ENCODE measurements at places on chromosomes 6 and 20. TPM values are rescaled to one million over a fixed set of nuclear protein-coding genes. Genes with fewer than 3 reads are reported as not detected.

DNA sequence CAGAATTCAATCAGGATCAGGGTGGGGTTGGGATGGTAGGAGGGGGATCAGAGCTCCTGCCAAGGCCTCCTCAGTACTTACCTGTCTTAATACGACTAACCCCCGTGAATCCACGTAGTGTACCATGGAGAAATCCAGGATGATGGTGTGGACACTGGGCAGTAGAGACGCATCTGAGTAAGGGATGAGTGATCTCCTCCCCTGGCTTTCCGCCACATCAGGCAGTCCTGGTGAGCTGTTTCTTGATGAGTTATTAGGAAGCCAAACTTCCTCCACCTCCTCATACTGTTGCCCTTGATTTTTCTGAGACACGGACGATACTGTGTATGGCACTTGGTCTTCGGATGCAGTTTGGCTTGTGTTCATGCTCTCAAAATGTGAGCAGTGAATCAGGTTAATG is 34.2 kb upstream of the SRPK1 start:
- DNase-seq = no peak

DNA sequence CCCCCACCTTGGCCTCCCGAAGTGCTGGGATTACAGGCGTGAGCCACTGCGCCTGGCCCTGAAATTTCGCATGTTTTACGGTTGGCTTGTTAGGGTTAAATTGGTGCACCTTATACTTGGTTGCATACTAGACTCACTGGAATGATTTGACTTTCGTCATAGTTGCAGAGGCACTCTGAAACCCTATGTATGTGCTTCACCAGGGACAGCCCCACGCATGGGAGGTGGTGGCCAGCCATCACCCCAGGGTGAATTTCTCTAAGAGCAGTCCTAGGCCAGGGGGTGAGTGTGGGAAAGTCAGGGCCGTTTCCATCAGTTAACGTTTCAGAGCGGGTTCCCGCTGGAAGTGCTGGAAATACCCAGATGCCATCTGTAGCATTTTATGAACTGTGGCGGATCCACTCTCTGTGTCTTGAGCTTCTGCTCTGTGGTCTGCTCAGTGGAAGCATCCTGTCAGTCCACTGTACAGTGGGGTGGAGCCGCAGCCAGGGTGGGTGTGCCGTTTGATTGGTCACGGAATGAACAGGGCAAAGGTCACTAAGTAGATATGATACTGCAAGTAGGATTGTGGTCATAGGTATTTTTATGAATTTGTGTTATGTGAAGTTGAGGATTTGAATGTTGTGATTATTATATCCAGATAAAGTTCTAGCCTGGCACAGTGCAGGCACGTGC is 13.2 kb downstream of the DNAJC5 start:
- DNase-seq = no peak

DNA sequence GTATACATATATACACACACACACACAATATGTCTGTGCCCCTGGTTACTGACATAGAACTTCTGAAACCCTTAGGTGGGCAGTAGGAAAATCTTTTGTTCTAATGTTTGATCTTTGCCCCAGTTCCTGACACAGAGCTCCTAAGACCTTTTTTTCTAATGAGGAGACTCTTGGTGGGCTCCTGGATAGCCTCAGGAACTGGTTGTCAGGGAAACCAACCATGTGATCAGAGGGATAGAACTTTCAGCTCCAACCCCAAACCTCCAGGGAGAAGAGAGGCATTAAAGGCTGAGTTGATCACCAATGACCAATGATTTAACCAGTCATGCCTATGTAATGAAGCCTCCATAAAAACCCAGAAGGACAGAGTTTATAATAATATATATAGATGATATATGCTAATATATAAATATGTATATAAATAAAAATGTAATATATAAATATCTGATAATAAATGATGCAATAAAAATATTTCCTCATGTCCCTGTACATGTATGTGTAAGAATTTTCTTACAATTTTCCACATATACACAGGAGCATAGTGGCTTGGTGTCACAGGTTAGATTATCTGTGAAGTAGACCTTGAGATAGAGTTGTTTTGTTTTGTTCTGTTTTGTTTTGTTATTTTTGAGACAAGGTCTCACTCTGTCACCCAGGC is 93.3 kb downstream of the GPX5 start:
- no peak for DNase-seq

Gene EDN1
- total RNA-seq = 0.22 TPM

GRCh38 chr6:158758451-158758860 is 60.7 kb downstream of the EZR start:
- no peak for DNase-seq

GRCh38 chr6:87674290-87674689 is 27.7 kb downstream of the AKIRIN2 start:
- no peak for DNase-seq

GRCh38 chr6:134584847-134585516 is 267.1 kb upstream of the SGK1 start:
- no peak for DNase-seq

GRCh38 chr6:133447924-133448323 is 206.8 kb downstream of the EYA4 start:
- no peak for DNase-seq

DNA sequence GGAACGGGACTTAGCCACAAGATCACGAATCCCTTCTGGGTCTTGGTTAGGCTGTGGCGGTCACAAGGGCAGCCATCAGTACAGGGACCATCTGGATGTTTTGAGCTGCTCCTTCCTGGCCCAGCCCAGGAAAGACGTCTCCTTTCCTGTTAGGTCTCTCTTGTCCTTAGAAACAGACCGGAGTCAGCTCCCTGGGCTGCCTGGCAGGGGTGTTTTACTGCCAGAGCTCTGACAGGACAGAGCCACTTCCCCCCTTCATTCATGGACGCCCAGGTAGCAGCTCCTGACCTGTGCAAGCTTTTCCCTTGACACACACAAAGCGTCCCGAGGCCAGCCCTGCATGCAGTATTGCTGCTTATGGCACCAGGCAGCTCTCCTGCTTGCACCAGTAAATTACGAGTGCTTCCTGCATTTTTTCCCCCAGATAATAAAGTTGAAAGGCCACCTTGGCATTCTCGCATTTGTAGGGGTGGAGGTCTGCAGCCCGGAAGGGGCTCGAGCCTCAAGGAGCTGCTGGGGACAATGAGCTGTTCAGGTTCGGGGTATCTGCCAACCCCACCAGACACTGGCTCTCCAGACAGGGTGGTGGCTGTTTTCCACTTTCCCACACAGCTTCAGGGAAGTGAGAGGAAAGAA is 87.4 kb downstream of the NOL4L start:
- DNase-seq = no peak

Gene ULBP2
- 10.2 TPM for total RNA-seq

- no peak for DNase-seq
Measured at GRCh38 chr20:11140359-11140758, 466.6 kb upstream of the JAG1 start.

Gene APCDD1L
- not detected for total RNA-seq

GRCh38 chr6:121873595-121873994 is 438.1 kb downstream of the GJA1 start:
- DNase-seq = no peak

Gene SAMHD1
- total RNA-seq = 21.4 TPM

DNA sequence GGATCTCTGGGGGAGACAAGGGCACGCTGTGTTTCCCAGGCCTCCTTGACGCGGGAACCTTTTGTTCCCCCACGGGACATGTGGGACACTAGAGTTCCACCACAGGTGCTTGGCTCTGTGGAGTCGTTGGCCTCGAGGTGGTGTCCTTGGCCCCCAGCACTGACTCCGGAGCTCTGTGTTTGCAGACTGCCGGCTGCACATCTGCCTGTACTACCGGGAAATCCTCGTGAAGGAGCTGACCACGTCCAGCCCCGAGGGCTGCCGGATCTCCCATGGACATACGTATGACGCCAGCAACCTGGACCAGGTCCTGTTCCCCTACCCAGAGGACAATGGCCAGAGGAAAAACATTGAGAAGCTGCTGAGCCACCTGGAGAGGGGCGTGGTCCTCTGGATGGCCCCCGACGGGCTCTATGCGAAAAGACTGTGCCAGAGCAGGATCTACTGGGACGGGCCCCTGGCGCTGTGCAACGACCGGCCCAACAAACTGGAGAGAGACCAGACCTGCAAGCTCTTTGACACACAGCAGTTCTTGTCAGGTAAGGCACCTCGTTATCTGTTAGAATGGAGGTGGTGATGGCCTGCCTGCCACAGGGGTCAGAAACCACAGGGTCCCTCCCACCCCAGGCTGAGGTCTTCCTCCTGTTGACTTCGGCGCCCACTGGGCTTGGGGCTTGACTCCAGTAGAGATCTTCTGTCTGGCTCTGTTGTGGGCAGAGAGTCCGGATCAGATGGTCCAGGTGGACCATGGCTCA is 9.9 kb downstream of the IRF4 start:
- no peak for DNase-seq

DNA sequence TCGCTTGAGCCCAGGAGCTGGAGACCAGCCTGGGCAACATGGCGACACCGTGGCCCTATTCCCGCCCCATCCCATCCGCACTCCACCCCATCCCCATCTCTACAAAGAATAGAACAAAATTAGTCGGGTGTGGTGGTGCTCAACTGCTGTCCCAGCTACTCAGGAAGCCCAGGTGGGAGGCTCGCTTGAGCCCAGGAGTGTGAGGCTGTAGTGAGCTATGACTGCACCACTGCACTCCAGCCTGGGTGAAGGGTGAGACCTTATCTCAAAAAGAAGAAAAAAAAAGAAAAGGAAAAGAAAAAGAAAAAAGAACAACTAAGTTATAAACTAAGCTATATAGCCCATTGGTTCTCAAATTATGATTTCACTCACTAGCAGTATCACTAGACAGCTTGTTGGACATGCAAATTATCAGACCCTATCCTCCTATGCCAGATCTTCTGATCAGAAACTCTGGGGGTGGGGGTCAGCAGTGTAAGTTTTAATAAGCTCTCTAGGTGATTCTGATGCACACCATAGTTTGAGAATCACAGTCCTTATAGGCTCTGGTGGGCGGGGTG is 491 bp upstream of the ITCH start:
- DNase-seq = no peak

DNA sequence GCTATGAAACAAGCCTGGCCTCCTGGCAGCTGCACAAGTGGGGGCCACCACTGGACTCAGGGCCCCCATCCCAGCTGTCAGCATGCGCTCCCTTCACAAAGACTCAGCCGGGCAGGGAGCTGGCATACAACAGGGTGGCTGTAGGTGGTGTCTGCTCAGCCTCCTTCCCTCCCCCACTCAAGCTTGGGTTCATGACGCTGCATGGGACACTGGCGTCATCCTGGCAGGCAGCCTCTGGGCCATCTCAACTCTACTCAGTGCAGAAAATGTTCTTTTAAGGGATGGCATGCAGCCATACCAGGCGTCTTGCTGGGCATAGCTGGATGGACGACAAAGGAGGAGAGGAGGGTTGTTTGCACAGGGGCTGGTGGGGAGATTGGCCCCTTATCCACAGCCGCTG is 30.5 kb downstream of the SAYSD1 start:
- no peak for DNase-seq

Gene TMEM217
- total RNA-seq = 0.98 TPM

- no peak for DNase-seq
Measured at GRCh38 chr6:40556881-40557280, 30.3 kb downstream of the LRFN2 start.

DNA sequence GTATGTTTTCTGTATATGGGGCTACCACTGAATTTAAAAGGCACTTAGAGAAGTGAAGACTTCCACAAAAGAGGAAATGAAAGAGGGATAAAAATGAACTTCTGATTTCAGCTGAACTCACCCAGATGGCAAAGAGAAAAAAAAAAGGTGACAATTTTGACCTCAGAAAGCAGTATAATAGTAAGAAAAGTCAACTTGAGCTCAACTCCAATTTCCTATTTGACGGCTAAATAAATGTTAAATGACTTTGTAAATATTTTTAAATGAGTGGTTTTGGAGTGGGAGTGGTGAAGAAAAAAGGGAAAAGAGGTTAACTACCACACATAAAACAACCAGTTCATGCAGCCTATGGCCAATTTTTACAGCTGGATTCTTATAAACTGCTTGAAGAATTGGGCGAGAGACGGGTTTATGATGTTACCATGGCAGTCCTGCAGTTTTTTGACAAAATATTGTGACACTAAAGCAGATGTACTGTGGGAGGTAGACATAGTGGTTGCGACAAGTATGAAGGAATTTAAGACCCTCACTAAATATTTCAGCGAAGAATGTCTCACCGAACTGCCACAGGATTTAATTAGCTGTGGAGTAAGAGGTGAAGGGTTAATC is 49.8 kb upstream of the ADTRP start:
- no peak for DNase-seq

Gene EPPIN
- total RNA-seq = not detected

- DNase-seq = peak; percentile 12
Measured at GRCh38 chr6:135145063-135145800, 35.9 kb upstream of the MYB start.

Gene PRL
- total RNA-seq = not detected

GRCh38 chr6:2244261-2245102 is 923 bp downstream of the GMDS start:
- no peak for DNase-seq

DNA sequence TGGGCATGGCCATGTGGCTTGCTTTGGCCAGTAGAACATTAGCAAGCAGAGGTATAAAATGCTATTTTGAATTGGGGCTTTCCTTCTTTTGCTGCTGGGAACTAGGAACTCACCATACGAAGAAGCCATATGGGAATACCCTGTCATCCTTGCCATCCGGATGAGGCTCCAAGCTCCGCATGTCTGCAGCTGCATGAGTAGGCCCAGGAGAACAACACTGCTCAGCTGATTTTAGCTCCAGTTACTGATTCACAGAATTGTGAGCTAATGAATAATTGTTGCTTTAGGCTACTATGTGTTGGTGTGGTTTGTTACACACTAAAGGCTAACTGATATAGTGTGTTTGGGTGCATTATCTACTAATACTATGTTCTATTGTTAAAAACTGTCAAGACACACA is 2.7 kb upstream of the PLCB4 start:
- no peak for DNase-seq

GRCh38 chr6:170152989-170153388 is 137.9 kb downstream of the DLL1 start:
- peak; percentile 63 for DNase-seq

DNA sequence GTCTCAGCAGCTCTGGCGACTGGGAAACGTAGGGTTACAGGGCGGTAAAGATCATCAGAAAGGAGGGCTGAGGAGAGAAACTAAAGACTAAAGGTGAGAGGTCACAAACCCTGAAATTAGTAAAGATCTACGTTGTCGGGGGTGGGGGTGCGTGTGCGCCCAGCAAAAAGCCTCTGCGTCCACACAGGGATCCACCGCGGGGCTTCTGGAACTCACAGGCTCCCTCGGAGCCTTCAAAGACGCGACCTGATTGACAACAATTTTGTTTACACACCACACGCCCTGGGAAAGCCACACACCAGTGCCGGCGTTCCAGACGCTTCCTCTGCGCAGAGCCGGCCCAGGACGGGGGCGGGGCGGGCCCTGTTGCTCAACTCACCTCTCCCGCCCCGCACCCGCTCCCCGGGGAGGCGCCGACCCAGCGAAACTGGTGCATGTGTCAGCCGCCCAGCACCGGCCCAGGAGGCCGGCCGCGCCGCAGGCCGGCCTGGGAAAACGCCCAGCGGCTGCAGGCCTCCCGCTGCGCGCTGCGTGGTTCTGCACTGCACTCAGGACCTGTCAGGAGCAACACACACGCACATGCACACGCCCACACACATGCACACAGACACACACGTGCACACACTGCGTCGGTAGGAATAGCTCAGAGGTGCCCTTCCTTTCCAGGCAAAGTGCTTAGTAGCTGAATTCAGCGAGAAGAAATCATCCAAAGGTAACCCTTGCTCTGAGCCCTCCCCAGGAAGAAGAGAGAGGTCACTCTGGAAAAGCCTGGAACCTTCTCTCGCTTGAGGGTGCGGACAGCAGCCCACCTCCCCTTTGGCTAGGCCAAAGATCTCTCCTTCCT is 57.2 kb upstream of the ARID1B start:
- DNase-seq = peak; percentile 72

Gene KDM1B
- 24.5 TPM for total RNA-seq

Gene PRR18
- total RNA-seq = not detected

Data from HCT116 (cell line).